Lung (tissue), 17 donors: ENCODE measurements at places on chromosomes 5 and 9. TPM values are rescaled to one million over a fixed set of nuclear protein-coding genes. Genes with fewer than 3 reads are reported as not detected.

DNA sequence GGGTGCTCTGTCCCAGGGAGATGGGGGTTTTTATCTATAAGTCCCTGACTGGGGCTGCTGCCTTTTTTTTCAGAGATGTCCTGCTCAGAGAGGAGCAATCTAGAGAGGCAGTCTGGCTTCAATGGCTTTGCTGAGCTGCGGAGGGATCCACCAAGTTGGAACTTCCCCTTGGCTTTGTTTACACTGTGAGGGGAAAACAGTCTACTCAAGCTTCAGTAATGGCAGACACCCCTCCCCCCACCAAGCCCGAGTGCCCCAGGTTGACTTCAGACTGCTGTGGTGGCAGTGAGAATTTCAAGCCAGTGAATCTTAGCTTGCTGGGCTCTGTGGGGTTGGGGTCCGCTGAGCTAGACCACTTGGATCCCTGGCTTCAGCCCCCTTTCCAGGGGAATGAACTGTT, 375.8 kb downstream of the RAB3C start:
- H3K27ac ChIP-seq, result no peak overlapping the region
- no peaks in the 10 kb centered on the region for H3K27me3 ChIP-seq
- no peaks in the 10 kb centered on the region for H3K36me3 ChIP-seq
- no peak overlapping the region for H3K4me3 ChIP-seq
- no peak for DNase-seq
- H3K4me1 ChIP-seq, result no peaks in the 10 kb centered on the region

DNA sequence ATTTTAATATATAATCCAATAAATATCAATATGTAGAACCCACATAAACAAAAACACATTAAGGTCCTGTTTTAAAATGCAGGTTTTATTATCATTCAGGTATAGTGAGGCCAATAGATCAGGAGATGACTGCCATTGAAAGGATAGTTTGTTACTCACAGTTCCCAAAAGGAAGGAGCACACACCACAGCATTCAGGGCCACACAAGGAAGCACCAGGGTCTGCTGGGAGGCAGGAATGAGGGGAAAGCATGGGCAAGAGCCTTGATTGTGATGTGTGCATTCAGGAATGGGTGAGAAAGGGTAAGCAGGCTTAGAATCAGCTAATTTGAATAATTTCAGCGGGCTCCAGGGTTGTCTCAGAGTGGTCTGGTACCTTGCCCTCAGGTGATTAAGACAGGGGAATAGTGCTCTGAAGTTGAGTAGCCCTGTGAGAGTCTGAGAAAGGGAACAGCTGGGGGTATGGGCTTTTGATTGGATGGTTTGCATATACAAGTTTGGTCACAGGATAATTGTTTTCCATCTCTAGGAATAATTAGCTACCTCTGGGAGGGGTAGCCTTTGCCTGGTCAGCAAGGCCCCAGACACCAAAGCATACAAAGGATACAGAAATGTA, 19.8 kb upstream of the OTULIN start:
- H3K27me3 ChIP-seq, result no peaks in the 10 kb centered on the region
- no peak for DNase-seq
- no peaks in the 10 kb centered on the region for H3K36me3 ChIP-seq
- no peak overlapping the region for H3K4me3 ChIP-seq

DNA sequence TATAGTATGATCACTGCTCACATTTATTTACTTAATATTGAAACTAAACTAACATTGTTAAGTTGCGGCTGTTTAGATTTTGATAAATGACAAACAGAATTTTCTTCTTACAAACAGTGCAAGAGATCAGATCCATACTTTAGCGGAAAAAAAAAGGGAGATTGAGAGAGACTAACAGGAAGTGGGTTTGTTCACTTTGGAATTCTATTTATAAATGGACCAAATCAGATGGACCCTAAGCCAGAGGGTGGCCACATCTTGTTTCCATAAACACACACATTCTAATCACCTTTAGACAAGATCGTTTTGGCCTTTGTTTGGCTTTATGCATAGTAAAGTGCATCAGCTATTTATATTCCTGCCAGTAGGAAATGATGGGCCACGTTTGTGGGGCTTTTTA, 381.4 kb upstream of the CD180 start:
- no peak overlapping the region for H3K4me3 ChIP-seq
- H3K36me3 ChIP-seq, result no peaks in the 10 kb centered on the region
- no peaks in the 10 kb centered on the region for H3K27me3 ChIP-seq
- DNase-seq, result peak; percentile 60
- no peaks in the 10 kb centered on the region for H3K4me1 ChIP-seq

DNA sequence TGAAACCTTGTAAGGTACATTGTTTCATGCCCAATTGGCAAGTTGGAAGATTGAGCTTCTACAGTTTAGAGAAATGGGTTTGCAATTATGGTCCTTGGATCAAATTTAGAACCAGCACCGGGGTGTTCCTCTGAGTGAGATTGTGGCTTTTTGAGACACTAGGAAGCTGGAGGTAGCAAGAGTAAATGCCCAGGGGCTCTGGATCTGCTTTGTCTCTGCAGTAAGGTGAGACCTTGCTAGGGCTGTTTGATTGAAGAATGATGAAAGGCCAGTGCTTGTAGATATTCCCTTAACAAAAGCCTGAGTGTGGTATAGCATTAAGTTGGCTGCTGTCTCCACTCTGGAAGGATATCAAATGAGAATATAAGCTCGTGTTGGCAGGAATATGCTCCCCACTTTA, 36.0 kb downstream of the WWC1 start:
- H3K4me3 ChIP-seq, result no peak overlapping the region
- DNase-seq, result no peak
- peak overlapping the region; percentile 52 for H3K27ac ChIP-seq
- no peaks in the 10 kb centered on the region for H3K27me3 ChIP-seq
- H3K4me1 ChIP-seq, result peaks cover 7% of the 10 kb centered on the region

GRCh38 chr5:173830421-173830820, 57.7 kb upstream of the CPEB4 start:
- DNase-seq, result no peak
- H3K27me3 ChIP-seq, result no peaks in the 10 kb centered on the region
- H3K36me3 ChIP-seq, result no peaks in the 10 kb centered on the region

DNA sequence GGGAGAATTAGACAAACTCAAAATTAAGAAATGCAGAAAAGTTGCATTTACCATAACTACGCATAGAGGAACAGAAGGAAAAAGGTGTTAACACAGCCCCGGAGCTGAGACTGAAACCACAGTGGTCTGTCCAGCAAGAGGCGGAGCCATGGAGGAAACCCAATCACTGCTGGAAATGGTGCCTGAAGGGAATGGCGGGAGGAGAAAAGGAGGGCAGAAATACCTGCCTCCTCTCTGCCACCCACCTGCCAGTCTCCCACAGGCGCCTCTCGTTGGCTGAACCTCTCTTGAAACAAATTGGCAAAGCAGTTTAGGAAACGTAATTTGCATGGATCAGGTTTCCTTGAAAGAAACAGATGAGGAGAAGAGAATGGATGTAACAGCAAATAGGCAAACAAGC, 9.7 kb upstream of the PRKACG start:
- H3K27me3 ChIP-seq, result no peaks in the 10 kb centered on the region
- no peaks in the 10 kb centered on the region for H3K4me1 ChIP-seq
- H3K4me3 ChIP-seq, result no peak overlapping the region
- no peak overlapping the region for H3K27ac ChIP-seq
- no peaks in the 10 kb centered on the region for H3K36me3 ChIP-seq
- no peak for DNase-seq

DNA sequence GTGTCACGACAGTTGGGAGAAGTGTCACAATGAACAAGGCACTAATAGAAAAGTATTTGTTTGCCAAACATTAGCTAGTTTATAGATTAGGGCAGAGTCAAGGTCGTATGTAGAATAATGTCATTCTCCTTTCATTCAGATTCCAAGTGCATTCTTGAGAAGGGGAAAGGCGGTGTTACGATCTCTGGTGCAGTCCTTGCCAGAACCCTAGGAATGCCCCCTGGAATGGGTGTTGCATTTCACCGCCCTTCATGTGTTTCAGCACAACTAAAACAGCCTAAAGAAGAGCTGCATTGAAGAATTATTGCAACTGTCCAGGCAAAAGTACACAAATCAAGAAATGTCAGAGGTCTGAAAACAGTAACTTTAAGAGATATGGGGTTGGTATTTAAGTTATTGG, 721.0 kb upstream of the WWC1 start:
- H3K36me3 ChIP-seq, result no peaks in the 10 kb centered on the region
- no peaks in the 10 kb centered on the region for H3K4me1 ChIP-seq
- H3K4me3 ChIP-seq, result no peak overlapping the region
- H3K27me3 ChIP-seq, result peaks cover 3% of the 10 kb centered on the region
- no peak for DNase-seq

GRCh38 chr5:149962601-149963300, 2.2 kb downstream of the SLC26A2 start:
- H3K4me1 ChIP-seq, result peaks cover 5% of the 10 kb centered on the region
- DNase-seq, result no peak
- H3K36me3 ChIP-seq, result no peaks in the 10 kb centered on the region
- no peak overlapping the region for H3K27ac ChIP-seq
- peak overlapping the region; percentile 7 for H3K4me3 ChIP-seq
- no peaks in the 10 kb centered on the region for H3K27me3 ChIP-seq

GRCh38 chr5:135898651-135899050, 3.0 kb upstream of the IL9 start:
- H3K4me3 ChIP-seq, result no peak overlapping the region
- H3K36me3 ChIP-seq, result no peaks in the 10 kb centered on the region
- peaks cover 10% of the 10 kb centered on the region for H3K27me3 ChIP-seq
- H3K4me1 ChIP-seq, result no peaks in the 10 kb centered on the region
- DNase-seq, result no peak

- H3K4me1 ChIP-seq, result no peaks in the 10 kb centered on the region
- no peak overlapping the region for H3K27ac ChIP-seq
- no peak overlapping the region for H3K4me3 ChIP-seq
- no peaks in the 10 kb centered on the region for H3K27me3 ChIP-seq
Measured at GRCh38 chr5:83156001-83156400, 78.7 kb downstream of the XRCC4 start.

- no peak overlapping the region for H3K27ac ChIP-seq
- DNase-seq, result no peak
- H3K4me3 ChIP-seq, result no peak overlapping the region
- peaks cover 1% of the 10 kb centered on the region for H3K36me3 ChIP-seq
- H3K27me3 ChIP-seq, result no peaks in the 10 kb centered on the region
Measured at GRCh38 chr9:72925891-72926290, 27.0 kb downstream of the ALDH1A1 start.

DNA sequence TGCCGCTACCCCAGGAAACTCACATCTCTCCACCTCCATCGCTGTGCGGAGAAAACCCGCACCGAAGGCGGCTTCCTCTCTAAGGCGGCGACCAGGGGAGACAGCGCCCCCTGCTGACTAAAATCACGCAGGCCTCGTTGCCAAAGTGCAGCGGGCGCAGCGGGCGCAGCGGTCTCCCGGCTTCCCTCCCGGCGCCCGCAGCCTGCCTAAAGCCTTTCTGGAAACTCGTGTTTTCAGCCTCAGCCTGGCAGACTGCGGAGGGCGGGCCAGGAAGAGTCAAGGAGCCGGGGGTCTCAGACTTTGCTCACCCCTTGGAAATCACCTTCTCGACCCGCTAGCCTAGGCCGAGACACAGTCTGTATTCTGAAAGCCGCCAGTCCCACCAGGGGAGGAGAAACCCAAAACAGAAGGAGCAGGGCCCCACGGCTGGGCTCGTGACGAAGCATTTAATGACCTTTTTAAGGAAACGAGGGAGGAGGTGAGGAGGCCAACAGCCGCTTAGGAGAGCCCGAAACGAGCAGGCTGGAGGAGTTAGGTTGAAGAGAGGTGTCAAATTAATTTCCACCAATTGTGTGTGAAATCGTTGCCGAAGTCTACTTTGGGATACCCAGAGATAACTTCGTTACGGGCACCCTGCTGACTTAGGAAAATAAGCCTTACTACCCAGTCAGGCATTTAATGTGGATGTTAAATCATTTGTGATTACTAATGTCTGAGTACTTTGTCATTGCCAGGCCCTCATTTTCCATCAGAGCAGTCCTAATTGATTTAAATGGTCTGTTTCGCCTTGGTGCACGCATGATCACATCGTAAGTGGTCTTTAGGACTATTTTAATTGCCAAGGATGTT, 7.3 kb upstream of the FOXB2 start:
- no peak overlapping the region for H3K27ac ChIP-seq
- peak; percentile 47 for DNase-seq
- H3K4me3 ChIP-seq, result no peak overlapping the region
- no peaks in the 10 kb centered on the region for H3K36me3 ChIP-seq

DNA sequence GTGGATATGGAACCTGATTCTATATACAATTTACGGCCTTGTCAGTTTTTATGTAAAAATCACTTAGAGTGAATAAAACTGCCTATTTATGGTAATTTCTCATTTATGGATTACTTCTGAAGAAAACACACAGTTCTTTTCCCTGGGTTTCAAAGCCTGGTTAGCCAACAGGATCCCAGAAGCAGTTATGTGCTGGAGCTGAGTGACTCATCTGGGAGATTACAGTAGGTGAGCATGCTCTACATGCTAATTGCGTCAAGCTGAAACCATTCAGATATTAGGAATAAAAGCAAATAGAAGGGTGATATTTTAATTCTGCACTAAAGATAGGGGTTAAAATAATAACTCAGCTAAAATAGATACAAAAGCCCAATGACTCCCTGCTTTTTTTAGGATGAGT, 47.8 kb downstream of the PDE4D start:
- no peak overlapping the region for H3K27ac ChIP-seq
- DNase-seq, result no peak
- H3K27me3 ChIP-seq, result no peaks in the 10 kb centered on the region
- H3K4me3 ChIP-seq, result no peak overlapping the region
- no peaks in the 10 kb centered on the region for H3K4me1 ChIP-seq

GRCh38 chr5:105565531-105565930, 2002.9 kb upstream of the NUDT12 start:
- H3K4me1 ChIP-seq, result no peaks in the 10 kb centered on the region
- H3K4me3 ChIP-seq, result no peak overlapping the region
- no peaks in the 10 kb centered on the region for H3K36me3 ChIP-seq

- DNase-seq, result no peak
- peak overlapping the region; percentile 94 for H3K4me3 ChIP-seq
- no peaks in the 10 kb centered on the region for H3K36me3 ChIP-seq
- H3K27ac ChIP-seq, result peak overlapping the region; percentile 100
Measured at GRCh38 chr5:66143473-66144073, 527 bp upstream of the SREK1 start.

TMOD1 gene
- total RNA-seq, result 2.4 TPM

TLE1 gene
- total RNA-seq, result 35.2 TPM

PCDHGB6 gene
- 6.1 TPM for total RNA-seq

GARNL3 gene
- total RNA-seq, result 31.1 TPM

HTR4 gene
- 0.17 TPM for total RNA-seq

ADAMTS2 gene
- total RNA-seq, result 45.5 TPM

OCLN gene
- 70.3 TPM for total RNA-seq

ORM2 gene
- total RNA-seq, result 0.77 TPM

OLFM1 gene
- total RNA-seq, result 8.2 TPM
